Stimulated activated CD8-positive, alpha-beta memory T cell treated with anti-CD3 and anti-CD28 coated beads, Interleukin-2, amount 100 ng/mL, for 48 hours (primary cell): ENCODE measurements at places on chromosomes 13 and 19.

- DNase-seq: no peak
Observed at GRCh38 chr13:108368250-108368905, 98.9 kb downstream of the TNFSF13B start.

- DNase-seq: no peak
Observed at GRCh38 chr13:76971215-76971614, 20.7 kb upstream of the CLN5 start.

DNA sequence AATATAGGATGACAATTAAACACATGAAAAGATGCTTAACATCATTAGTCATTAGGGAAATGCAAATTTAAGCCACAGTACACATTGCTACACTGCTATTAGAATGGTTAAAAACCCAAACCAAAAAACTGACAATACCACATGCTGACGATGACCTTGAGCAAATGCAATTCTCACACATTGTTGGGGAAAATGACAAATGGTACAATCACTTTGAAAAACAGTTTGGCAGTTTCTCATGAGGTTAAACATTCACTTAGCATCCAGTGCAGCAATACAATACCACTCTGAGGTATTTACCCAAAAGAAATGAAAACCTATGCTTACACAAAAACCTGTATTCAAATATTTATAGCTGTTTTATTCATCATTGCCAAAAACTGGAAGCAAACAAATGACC is 11.3 kb downstream of the FLT3 start:
- DNase-seq: no peak

DNA sequence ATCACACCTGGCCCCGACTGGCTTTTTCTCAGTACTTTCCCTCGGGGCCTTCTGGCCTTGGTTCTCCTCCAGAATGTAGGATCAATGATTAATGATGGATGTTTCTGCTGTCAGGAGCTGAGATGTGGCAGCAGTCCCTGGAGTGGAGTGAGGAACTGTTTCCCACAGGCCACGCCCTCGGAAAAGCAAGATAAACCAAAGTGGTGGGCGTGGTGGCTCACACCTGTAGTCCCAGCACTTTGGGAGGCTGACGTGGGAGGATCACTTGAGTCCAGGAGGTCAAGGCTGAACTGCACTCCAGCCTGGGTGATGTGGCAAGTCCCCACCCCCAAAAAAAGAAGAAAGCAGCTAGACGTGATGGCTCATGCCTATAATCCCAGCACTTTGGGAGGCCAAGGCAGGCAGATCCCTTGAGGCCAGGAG is 7.1 kb upstream of the SHFL start:
- DNase-seq: no peak

GRCh38 chr13:43864921-43865320 is 14.6 kb downstream of the CCDC122 start:
- no peak for DNase-seq

GRCh38 chr13:77930430-77930829 is 11.8 kb upstream of the EDNRB start:
- no peak for DNase-seq

DNA sequence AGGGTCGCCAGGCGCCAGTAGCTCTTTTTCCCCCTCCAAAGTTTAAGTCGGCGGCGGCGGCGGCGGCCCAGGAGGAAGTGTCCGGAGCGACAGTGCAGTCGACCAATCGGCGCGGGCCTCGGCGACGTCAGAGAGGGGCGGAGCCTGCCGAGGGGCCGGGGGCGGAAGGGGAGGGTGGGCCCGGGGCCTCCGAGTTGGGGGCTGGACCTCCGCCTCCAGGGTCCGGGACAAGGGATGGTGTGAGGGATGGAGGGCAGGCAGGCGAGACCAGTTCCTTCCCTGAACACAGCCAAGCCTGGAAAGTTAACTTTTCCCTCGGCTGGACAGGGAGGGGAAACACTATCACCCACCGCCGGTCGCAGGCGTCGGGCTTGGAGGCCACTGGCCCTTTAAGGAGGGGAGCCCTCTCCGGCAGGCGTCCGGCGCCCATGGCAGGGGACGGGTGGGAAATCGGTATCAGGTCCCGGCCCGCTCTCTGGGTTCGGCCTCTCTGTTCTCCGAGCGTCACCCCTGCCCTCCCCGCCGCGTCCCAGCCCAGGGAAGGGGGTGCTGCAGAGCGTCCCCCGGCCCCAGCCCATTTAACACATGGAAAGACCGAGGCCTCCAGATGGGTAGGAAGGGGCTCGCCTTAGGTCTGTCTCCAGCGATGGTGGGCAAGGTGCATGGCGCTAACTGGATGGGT is at the start of gene PRKD2:
PRKD2 (minus strand) TSS at position 81 of the 682 bp plus-strand sequence. CDS start 744 bp downstream, outside the sequence.
- peak; percentile 89 for DNase-seq

DNA sequence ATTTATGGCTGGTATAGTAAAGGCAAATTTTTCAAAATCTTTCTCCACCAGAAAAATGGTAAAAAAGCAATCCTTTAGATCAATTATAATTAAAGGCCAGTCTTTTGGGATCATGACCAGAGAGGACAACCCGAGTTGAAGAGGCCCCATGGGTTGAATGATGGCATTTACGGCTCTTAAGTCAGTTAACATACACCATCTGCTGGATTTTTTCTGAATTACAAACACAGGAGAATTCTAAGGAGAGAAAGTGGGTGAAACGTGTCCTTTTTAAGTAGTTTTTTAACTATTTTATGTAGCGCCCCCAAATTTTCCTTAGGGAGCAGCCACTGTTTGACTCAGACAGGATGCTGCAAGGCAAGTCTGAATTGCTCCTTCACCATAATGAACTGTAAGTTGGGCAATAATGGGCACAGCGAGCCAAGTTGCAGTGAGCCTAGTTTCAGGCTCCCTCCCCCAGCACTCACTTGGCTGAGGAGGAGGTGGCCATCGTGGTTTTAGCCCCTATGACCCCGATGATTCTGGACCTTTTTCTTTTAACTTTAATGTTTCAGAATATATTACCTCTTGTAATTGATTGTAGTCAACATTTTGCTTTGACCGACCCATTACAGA is 13.6 kb upstream of the ZNF611 start:
- DNase-seq: no peak

- DNase-seq: no peak
Observed at GRCh38 chr13:113643593-113643992, 14.4 kb downstream of the ATP4B start.

- no peak for DNase-seq
Observed at GRCh38 chr13:23707674-23708073, 137.5 kb downstream of the TNFRSF19 start.

DNA sequence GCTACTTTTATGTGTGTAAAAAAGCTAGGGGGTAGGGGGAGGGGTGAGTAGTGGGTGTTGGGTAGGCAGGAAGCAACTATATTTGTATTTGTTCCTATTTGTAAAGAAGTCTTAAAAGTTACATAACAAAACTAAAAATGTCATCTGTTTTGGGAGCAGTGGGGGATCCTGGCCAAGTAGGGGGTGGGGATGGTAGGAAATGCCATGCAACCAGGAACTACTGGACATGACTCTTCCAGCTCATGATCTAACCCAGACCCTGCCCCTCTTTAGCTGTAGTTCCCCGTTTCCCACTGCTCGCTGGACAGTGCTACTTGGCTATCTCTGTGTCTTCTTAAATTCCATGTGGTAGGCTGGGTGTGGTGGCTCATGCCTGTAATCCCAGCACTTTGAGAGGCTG is 3.2 kb downstream of the GTF3A start:
- no peak for DNase-seq

- no peak for DNase-seq
Observed at GRCh38 chr19:2659856-2660432, 42.5 kb downstream of the GNG7 start.

DNA sequence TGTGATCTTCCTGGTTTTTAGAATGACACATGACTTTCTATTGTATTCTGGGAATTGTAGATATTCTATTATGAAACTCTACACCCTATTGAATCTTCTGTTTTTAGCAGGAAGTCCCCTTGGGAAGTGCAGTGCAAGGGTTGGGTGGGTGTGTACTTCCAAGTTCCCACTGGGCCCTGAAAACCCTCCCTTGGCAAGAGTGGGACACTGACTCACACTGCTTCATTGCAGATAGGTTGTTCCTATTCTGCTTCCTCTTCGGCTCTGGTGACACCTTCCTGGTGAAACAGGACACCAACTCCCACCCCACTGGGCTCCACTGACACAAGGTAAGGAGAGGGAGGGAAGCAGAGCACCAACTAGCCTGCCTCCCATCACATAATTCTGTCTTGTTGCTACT is 121.8 kb downstream of the KCTD12 start:
- no peak for DNase-seq

- DNase-seq: no peak
Observed at GRCh38 chr13:66477816-66478215, 752.3 kb downstream of the PCDH9 start.

DNA sequence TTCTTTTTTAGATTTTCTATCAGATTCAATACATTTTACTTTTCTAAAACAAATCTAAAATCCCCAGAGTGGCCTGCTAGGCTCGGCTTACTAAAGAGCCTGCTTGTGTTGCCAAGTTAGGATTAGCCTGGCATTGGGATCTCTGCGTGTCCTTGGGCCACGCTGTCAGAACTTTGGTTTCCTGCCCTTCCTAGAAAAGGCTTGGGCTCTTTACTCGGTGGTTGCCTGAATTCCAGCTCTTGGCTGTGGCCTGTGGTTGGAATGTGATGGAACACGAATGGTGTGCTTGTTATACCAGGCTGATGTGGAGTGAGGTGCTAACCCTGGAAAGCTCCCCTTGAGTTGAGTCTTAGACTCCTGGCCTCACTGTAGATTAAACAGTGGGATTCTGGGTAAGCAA is 8.5 kb downstream of the SPATA13 start:
- DNase-seq: no peak

DNA sequence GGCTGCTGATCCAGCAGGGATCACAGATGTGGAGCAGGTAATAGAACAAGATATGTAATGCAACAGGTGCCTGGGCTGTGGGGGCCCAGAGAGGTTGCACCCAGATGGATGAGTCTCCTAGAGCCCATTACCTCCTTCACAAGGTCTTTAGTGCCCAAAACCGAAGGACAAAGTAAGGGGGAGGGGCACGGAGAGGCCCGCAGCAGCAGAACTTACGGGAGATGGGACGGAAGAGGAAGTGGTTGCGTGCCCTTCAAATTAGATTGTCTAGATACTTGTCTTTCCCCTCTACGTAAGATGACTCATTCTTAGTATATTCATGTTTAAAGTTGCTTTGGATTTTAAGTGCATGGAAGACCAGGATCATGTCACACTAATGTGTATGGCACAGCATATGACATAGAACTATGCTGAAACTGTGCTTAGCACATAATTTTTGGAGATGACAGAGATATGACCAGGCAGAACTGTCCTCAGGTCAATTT is 5.7 kb upstream of the MRPS31 start:
- peak; percentile 45 for DNase-seq

DNA sequence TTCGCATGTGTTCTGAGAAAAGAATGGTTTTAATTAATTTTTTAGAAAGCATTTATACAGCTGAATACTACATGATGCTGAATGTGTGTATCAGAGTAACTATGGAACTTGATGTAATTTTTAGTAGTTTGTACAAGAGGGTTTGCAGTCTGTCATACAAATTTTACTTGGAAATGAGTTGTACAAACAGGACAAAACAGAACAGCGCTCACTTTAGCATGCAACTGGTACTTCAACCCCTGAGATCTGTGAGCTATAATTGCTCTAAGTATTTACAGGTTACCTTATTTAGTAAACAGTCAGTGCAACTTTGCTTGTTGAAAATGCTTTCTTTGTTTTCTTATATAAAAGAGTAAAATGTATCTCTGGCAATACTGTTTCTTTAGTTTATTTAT is 706 bp downstream of the TNFRSF19 start:
- DNase-seq: no peak

DNA sequence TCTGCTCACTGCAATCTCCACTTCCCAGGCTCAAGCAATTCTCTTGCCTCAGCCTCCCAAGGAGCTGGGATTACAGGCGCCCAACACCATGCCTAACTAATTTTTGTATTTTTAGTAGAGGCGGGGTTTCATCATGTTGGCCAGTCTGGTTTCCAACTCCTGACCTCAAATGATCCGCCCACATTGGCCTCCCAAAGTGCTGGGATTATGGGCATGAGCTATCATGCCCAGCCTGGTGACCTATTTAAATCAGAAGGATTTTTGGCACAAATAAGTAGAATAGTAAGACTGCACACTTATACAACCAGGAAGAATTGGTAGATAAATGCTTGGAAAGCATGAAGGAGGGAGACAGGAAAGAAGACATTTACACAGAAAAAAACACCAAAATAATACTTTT is 53.4 kb upstream of the AKAP11 start:
- DNase-seq: no peak

GRCh38 chr19:12749938-12750521 is 1.6 kb upstream of the BEST2 start:
- no peak for DNase-seq

GRCh38 chr13:87208636-87209035 is 462.5 kb upstream of the SLITRK5 start:
- no peak for DNase-seq

DNA sequence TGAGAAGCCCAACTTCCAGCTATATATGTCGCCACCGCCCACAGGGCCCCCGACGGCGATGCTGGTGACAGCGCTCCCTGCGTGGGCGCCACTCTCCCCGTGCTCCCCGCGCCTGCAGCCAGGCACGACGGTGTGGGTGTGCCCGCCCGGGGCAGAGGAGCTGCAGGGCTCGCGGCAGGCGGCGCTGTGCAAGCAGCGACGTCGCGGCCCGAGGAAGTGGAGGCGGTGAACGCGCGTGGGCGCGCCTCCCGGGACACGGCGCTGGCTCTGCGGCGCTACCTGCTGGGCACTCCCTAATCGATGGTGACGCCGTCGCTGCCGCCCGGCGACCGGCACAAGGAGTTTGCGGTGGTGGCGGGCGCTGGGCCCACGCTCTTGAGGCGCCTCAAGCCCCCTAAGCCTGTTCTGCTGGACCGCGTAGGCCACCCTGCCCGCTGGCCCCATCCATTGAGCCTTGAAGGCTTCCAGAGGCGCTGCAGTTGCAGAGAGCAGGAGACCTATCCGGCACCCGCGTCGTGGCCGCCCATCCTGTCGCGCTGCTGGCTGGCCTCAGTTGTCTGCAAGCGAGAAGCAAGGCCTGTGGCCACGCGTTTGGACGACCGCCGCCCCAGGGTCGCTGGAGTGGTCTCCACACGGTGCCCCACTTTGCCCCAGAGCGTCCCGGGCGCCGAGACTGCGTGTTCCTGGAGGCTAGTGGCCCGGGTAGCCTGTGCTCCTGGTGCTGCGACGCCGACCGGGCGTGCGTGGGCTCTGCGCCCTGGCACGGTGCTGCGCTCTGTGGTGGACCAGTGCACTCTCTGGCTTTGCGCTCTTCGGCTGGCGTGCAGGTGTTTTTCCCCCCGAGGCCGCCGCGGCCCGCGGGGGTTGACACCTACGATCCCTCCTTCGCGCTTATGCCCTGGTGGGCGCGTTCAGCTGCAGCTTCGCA is 23.1 kb downstream of the LRFN3 start:
- peak; percentile 57 for DNase-seq

DNA sequence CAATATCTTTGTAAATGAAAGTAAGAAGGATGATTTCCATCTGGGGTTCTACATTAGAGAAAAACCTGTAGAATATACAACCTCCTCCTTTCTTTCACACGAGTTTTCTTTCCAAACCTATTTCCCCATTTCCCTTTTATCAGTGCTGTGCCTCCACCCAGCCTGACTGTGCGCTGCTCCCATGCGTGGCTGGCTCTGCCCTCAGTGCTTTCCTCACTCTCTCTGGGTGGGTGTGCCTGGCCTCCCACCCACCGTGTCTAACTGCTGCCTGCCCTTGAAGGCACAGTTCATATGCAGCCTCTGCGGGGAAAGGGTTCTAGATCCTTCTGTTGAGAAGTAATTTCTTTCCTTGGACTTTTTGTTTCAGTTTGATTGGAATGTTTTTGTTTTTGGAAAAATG is 70.7 kb downstream of the PCCA start:
- DNase-seq: no peak
